Ammon's horn (tissue), 1 donor: ENCODE measurements at places on chromosomes 7 and 10.

DNA sequence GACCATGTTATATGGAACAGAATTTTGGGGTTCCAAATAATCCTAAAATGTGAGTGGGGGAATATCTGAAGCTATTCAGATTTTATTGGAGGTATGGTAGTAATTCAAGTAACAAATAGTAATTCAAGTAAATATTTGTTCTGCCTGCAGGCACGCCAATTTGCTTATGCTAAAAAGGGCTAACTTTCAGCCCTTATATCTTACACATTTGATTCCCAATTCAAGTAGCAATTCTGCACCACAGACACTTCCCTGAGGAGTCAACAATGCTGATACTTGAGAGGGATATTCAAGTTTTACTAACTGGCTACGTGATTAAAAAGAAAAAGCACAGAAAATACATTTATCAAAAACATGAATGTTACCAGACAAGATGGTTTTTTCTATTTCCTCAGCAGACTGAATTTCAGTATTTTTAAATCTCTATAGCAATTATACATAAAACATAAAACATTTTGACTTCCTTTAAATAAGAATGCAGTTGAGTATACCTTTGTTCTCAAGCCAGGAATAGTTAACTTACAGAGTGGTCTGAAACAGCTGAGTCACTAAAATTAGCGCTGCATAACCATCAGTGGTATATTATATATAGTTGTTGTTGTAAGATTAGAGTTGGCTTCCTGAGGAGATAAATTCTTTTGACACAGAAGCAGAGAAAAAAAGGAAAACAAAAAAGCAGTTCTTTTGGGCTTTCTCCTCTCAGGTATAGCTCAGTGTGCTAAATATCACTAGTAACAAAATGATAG lies 33.9 kb downstream of the MTPN start:
- no peak for DNase-seq

GRCh38 chr10:6151087-6151977 lies 51.4 kb upstream of the PFKFB3 start:
- peak; percentile 89 for DNase-seq

- DNase-seq = no peak
These were observed 9.5 kb downstream of the GLI3 start for GRCh38 chr7:42227541-42227935.

GRCh38 chr7:3657206-3657605 lies 356.2 kb downstream of the SDK1 start:
- DNase-seq = no peak

DNA sequence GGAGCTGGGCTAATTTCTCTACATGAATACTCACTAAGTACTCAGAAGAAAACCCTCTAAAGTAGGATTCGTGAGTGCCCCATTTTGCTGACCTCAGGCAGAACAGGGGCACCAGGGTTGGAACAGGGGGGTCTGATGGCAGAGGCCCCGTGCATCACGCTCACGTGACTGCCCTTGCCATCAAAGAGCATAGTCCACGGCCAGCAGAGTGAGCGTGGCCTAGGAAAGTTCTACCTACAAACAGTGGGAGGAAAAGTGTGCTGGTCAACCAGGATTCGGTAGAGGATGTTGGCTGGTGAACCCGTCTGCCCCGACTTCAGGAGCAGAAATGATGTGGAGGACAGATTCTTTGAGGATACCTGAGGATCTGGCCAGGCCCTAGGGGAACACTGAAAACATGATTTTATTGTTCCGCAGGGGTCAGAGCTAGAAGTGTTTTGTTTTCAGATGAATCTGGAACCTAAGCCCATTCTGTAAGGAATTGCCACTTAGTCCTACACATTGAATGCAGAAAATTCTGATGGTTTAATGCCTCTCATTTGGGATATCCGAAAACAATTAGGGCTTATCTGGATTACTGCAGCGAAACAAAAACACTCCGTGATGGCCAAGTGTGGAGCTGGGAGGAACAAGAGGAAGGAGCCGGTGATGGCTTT lies 138.8 kb upstream of the SHH start:
- no peak for DNase-seq

GRCh38 chr7:155997431-155998327 lies 185.4 kb upstream of the SHH start:
- DNase-seq = no peak

GRCh38 chr10:7756360-7756992 lies 31.3 kb downstream of the KIN start:
- DNase-seq = peak; percentile 12

GRCh38 chr7:139321071-139321745 lies 19.9 kb upstream of the FMC1 start:
- DNase-seq = no peak

GRCh38 chr10:12606461-12606860 lies 257.1 kb downstream of the CAMK1D start:
- DNase-seq = no peak

GRCh38 chr7:70569335-70569819 lies 562.6 kb upstream of the GALNT17 start:
- no peak for DNase-seq

DNA sequence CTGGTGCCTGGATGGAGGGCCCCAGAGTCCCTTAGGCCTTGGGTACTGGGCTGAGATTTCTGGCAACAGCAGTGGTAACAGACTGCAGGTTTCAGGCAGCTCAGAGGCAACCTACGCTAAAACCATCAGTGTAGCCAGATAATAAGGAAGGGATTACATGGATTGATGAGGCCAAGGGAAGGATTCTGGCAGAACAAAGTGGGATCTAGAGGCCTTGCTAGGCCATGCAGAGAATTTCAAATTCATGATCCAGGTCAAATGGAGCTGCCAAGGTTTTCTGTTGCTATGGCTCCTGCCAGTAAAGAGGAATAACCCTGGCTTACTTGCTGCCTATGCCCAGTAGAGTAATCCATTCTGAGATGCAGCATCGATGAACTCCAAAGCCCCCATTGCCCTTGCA lies 445.7 kb downstream of the ADRA2A start:
- no peak for DNase-seq

DNA sequence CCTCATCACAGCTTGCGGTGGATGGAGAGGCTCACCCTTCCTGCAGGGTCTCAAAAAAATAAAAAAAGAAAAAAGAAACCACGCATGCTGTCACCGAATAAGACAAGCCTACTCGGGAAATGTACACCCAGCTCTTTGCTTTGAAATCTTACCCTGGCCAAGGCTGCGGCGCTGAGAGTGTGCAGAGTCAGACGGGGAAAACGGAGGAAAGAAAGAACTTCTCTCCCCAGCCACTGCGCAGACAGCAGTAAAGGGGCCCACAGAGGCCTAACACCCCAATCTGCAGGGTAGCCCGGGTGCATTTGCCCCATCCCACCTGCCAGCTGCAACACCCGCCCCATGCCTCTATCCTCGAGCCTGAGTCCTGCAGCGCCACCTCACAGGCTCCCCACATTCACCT lies 14.8 kb downstream of the SLIT1 start:
- no peak for DNase-seq

GRCh38 chr10:86667421-86668181 lies 710 bp upstream of the LDB3 start:
- DNase-seq = no peak

GRCh38 chr10:78079411-78079810 lies 45.7 kb downstream of the RPS24 start:
- no peak for DNase-seq
